HCT116 (cell line): ENCODE measurements at places on chromosomes 11 and 22.

DNA sequence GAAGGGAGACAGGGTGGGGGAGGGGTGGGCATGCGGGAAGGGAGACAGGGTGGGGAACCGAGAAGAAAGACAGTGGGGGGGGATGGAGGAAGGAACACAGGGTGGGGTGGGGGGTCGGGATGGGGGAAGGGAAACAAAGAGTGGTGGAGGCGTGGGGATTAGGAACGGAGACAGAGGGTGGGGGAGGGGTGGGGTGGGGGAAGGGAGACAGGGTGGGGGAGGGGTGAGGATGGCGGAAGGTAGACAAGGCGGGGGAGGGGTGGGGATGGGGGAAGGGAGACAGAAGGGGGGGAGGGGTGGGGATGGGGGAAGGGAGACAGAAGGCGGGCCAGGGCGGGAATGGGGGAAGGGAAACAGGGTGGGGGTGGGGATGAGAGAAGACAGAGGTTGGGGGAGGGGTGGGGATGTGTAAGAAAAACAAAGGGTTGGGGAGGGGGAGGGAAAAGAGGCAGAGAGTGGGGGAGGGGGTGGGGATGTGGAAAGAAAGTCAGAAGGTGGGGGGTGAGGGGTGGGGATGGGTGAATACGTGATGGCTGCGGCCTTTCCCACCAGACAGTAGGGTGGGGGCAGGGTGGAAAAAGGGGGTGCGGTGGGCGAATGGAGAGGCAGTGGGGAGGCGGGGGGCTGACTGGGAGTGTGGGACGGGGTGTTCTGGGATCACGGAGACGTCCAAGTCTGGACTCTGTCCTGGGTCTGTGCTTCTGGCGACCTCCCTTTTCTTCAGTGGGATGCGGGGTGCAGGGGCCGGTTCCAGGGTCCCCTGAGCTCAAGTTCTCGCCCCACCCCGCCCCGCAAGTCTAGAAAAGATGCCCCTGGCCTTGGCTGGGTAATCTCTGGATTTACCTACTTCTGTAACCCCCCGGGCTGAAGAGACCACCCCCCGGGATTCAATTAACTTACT, 744 bp downstream of the PRAME start:
- DNase-seq = no peak

- DNase-seq = no peak
Observed at GRCh38 chr11:95794086-95794485, 3.8 kb downstream of the CEP57 start.

DNA sequence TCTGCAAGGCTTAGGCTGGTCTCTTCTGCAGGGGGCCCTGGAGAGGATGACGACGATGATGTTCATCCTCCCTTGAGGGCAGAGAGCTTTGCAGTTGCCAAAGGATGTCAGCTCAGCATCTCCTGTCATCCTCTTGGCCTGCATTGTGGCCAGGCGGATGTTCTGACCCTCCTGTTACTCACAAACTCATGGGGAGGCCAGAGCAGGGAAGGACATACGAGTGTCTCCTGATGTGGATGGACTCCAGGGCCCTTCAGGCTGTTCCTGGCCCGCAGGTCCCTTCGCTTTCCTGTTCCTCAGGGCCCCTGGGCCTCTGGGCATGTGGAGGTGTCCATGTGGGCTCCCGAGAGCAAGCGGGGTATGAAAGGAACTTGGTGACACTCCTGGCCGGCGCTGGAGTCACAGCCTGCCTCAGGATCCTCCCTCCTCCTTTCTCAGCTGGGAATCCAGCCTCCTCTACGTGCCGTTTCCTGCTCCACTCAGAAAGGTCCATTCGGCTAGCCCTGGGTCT, 8.5 kb downstream of the ADORA2A start:
- DNase-seq = no peak

DNA sequence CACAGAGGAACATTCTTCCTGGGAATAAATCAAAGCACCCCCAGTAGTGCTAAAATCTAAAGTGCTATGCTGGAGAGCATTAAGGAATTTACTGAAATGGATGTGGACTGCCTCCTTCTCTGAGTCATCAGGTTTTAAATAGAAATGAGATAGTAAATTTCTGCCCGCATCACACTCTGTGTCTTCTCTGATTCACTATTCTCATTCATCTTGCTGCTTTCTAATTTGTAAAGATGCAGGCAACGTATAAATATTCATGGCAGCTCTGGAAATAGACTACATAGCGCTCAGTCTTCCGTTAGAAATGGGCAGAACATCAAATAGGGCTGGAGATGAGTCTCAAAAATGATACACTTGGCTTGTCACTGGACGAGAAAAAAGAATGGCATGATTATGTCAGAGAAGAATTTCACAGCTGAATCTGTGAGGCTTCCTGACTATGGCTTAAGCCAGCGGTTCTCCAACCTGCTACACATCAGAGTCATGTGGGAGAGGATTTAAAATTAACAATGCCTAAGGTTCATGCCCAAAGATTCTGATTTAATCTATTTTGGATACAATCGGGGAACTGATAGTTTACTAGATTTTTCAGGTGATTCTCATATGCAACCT, 178.2 kb downstream of the LRRC4C start:
- DNase-seq = no peak

DNA sequence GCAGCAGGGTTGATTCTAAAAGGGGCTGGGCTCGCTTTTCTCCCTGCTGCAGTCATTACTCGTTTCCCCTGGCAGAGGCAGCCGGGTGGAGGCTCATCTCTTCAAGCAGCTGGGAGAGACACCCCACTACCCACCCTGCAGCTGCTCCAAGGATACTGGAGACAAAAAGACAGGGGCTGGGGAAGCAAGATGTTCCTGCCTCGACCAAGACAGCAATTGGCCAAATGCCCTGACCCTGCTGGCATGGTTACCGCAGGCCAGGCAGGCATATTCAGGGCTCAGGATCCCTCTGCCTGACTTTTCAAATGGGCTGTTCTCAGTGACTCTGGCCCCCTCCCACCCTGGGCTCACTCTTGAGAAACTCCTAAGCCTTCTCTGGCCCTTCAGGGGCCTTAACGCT, 6.8 kb upstream of the RGL4 start:
- no peak for DNase-seq

- no peak for DNase-seq
Observed at GRCh38 chr11:93392867-93393266, 62.3 kb downstream of the DEUP1 start.
